ENCODE measurements at places on chromosomes 1 and 21. TPM values are rescaled to one million over a fixed set of nuclear protein-coding genes. Genes with fewer than 3 reads are reported as not detected.

PRAMEF4 gene
- not detected for polyA plus RNA-seq

MPZ gene
- polyA plus RNA-seq = 3.7 TPM

TRMT1L gene
- 26.3 TPM for polyA plus RNA-seq

WNT2B gene
- polyA plus RNA-seq = 4.1 TPM

PTPN22 gene
- 0.25 TPM for polyA plus RNA-seq

CASQ1 gene
- polyA plus RNA-seq = 0.30 TPM

CFAP141 gene
- not detected for polyA plus RNA-seq

APOBEC4 gene
- not detected for polyA plus RNA-seq

AKR7A2 gene
- polyA plus RNA-seq = 94.7 TPM

AGO4 gene
- polyA plus RNA-seq = 19.5 TPM

All from left renal cortex interstitium (tissue), 4 donors.